Posterior cingulate gyrus (tissue), 11 donors: ENCODE measurements at places on chromosomes 3 and 15.

- no peak for DNase-seq
These were observed 42.0 kb downstream of the NUP210 start for GRCh38 chr3:13378155-13378554.

DNA sequence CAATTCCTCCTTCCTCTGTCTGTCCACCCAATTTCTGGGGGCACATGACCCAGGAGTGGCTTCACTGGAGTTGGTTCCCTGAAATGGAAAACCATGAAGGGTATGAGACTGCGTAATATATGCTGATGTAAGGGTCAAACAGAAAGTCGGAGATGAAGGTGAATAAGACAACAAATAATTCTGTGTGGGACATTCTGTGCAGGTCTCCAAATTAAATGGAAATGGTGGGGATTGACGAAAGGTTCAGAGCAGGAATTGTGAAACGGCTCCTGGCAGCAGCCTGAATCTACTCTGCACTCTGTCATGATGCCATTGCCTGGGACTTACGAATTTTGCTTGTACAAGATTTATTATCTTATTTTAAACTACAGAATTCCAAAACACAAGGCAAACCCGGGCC is 174.8 kb upstream of the RORA start:
- DNase-seq, result no peak

GRCh38 chr15:98854496-98854895 is 153.1 kb downstream of the PGPEP1L start:
- DNase-seq, result no peak

- no peak for DNase-seq
These were observed 230.0 kb upstream of the LYSMD4 start for GRCh38 chr15:99963096-99963825.

DNA sequence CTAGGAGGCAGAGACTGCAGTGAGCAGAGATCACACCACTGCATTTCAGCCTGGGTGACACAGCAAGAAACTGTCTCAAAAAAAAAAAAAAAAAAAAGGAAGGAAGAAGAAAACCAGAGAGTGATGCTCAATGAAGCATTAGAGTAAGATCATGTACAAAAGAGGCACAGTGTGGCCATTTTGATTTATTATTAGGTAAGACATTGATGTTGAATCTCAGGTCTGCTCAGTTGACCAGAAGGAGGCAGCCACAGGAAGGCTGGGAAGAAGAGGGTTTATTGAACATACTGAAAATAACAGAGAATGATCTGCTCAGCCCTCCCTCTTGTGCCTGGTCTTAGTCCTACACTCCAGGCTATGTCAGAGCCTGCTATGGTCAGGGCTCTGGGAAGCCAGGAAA is 15.6 kb downstream of the LRRK1 start:
- DNase-seq, result no peak

- no peak for DNase-seq
These were observed at the start of gene ILDR1 for GRCh38 chr3:122021811-122022401. Gene ILDR1 (minus strand): TSS chr3:122022247. CDS start chr3:122022077, 170 bp downstream.

- DNase-seq, result peak; percentile 89
These were observed 717 bp downstream of the PXK start for GRCh38 chr3:58333206-58334012.

GRCh38 chr3:175066617-175067415 is 207.7 kb downstream of the NAALADL2 start:
- DNase-seq, result no peak

DNA sequence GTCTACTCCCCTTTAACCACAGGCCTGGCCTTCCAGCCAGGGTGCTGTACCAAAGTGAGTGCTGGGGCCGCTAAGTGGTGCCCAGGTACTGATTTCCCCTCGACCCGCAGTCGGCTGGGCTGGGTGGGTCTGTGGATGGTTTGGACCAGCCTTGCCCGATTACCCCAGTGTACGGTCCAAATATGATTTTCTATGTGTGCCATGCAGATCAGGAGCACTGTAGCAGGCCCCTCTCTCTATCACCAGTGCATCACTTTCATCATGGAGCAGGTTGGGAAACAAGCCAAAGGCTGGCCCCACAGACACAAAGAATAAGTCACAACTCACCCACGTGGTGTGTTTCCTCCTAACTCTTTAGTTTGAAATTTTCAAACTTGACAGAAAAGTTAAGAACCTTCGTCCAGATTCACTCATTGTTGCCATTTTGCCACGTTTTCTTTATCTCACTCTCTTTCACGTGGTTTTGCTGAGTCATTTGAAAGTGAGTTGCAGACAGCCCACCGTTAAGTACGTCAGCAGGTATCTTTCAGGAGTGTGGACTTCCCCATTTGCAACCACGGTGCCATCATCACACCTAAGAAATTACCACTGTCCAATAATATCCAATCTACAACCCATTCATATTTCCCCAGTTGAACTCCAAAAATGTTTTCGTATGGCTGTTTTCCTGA is 37.0 kb downstream of the ZNF710 start:
- DNase-seq, result no peak

DNA sequence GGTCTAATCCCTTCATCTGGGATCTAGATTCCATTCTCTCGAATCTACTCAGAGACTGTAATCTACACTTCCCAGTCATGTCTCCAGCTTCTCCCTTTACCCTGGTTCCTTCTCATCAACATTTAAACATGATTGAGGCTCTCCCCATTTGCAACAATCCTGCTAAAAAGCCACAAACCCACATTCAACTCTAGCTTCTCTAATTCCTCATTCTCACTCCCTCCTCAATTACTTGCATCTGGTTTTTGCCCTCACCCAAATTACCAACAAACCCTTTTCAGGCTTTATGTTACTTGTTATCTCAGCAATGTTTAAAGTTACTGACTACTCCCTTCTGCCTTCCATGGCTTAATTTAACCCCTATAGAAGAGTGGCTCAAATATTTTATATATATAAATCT is 11.5 kb downstream of the ETFA start:
- DNase-seq, result no peak

- no peak for DNase-seq
These were observed 77.1 kb downstream of the NR1I2 start for GRCh38 chr3:119858957-119859356.

DNA sequence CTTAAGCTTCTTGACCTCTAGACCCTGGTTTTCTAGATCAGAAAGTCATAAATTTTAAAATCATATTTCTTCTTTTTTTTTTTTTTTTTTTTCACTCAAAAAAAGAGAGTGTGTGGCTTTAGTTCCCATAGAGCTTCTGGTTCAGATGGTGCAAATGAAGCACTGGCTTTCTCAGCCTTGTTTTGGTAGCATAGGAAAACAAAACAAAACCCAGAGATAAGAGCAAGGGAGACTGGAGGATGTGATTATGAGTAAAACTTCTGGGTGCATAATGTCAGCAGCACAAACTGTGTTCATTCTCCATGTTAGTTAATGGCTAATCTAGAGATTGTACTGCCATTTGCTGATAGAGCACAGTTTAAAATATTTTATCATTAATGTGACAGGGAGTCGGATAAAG is 55.4 kb downstream of the RARB start:
- no peak for DNase-seq

DNA sequence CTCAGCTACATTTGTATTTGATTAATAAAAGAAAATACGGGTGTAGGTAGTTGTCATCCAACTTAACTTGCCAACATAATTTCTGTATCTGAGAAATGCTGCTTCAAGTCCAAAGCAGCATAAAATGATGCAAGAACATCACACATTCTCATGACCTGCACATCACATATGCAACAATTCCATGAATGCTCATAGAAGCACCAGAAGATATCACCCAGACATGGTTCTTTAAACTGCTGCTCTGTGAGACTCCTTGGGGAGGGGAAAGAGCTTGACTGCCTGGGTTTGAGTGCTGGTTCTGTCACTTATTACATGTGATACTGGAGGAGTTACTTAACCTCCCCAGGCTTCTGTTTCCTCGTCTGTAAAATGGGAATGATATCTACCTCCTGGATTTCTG is 39.4 kb downstream of the CHST14 start:
- no peak for DNase-seq

GRCh38 chr3:97979610-97980009 is 7.4 kb upstream of the RIOX2 start:
- DNase-seq, result no peak

- DNase-seq, result no peak
These were observed 82.1 kb downstream of the GABRB3 start for GRCh38 chr15:26690778-26691177.

- DNase-seq, result no peak
These were observed 532.1 kb upstream of the SEMA6D start for GRCh38 chr15:47184908-47185801.

DNA sequence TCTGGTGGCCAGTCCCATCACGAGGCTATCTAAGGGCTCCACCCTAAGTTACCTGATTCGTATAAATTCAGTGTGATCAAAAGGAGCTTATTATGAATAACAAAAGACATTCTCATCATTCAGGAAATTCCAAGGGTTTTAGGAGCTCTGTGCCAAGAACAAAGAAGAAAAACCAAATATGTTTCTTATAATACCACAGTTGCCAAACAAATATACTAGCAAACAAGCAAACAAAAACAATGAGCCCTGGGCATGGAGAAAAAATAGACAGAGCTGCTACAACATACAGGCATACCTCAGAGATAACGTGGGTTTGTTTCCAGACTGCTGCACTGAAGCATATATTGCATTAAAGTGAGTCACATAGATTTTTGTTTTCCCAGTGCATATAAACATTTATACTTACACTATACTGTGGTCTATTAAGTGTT is 20.2 kb upstream of the CFAP161 start:
- no peak for DNase-seq

- no peak for DNase-seq
These were observed 291.8 kb downstream of the RORA start for GRCh38 chr15:60937278-60937677.

- DNase-seq, result no peak
These were observed 2.9 kb downstream of the ALG1L2 start for GRCh38 chr3:130084436-130084980.

GRCh38 chr3:195118671-195119070 is 152.3 kb downstream of the XXYLT1 start:
- DNase-seq, result no peak

- DNase-seq, result no peak
These were observed 6.7 kb upstream of the RNF13 start for GRCh38 chr3:149806171-149806778.

DNA sequence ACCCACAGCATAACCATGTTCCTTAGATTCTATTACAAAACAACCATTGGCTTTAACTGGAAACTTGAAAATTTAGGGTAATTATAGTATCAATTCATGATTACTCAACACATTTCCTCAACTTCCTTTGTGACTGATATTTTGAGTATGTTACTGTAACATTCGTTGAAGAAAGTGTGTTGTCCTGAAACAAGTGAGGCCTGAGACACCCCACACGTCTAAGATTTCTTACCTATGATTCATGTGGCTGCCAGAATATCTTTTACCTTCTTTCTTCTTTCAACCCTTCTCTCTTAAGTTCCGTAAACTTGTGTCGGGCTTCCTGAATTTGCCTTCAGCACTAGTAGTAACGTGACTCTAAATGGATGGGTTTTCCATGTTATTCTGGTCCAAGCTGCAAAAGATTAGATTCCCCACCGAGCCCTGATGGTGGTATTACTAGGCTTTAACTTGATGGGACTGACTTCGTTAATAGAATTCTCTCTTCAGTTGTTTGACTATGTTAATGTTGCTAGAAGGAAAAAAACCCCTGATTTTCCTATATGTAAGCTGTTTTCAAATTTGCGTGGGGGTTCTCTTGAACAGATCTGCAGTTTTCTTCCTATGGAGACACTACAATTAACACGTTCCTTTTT is 296.0 kb upstream of the ICE2 start:
- DNase-seq, result no peak

GRCh38 chr3:21673393-21673792 is 77.6 kb downstream of the ZNF385D start:
- DNase-seq, result no peak

DNA sequence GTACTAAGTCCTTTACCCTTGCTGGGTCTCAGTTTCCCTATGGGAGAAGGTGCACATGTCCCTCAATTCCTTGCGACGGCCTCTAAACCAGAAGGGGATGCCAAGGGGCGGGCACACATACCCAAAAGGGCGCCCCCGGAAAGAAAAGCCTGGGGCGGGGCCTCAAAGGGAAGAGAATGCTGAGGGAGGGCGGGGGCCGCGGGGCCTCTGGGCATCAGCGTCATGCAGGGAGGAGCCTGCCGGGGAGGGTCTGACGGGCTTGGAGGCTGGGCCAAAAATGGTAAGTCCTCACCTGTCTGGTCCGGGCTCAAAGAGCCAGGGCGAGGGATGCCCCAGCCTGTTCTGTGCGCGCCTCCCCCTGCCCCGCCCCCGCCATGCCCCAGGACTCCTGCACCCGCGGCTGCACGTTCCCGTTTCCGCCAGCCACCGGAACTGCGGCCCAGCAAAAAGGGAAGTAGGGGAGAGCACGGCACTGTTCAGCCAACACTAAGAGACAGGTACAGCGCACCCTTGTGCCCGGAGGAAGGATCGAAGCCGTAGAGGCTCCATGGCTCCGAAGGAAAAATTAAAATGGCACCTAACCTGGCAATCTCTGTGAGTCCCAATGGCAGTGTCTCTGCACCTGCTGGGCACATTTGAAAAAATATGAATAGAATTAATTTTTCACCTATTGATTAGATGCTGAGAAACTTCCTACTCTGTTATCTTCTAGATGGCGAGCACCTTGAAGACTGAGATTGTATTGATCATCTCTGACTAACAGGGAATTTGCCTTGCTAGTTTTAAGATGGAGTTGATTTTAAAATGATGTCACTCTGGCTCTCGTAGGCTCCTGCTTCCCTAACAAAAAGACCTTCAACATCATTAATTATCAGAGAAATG is at the start of gene DET1:
DET1 (minus strand) TSS at position 434 of the 882 bp plus-strand sequence. CDS start 14,976 bp downstream, outside the sequence.
- DNase-seq, result peak; percentile 94

GRCh38 chr15:71596672-71597071 is 213.7 kb upstream of the NR2E3 start:
- DNase-seq, result no peak

DNA sequence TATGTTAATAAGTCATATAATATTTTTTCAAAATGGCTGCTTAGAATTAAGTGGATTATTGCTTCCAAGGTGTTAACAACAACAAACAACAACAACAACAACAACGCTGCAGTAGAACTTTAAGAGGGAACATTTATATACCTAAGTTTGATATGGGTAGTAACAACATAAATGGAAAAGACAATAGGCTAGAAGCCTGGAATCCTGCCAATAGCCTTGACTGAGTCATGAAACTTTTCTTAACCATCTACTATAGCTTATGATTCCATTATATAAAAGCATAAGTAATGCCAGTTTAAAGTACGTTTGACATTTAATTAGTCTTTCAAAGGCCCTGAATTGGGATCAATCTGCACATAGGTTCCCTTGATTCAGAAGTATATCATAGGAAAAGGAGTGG is 31.2 kb downstream of the SATB1 start:
- DNase-seq, result no peak

GRCh38 chr3:39082666-39083313 is 24.6 kb downstream of the GORASP1 start:
- DNase-seq, result no peak

- DNase-seq, result no peak
These were observed 85.4 kb downstream of the SQOR start for GRCh38 chr15:45720183-45720582.

DNA sequence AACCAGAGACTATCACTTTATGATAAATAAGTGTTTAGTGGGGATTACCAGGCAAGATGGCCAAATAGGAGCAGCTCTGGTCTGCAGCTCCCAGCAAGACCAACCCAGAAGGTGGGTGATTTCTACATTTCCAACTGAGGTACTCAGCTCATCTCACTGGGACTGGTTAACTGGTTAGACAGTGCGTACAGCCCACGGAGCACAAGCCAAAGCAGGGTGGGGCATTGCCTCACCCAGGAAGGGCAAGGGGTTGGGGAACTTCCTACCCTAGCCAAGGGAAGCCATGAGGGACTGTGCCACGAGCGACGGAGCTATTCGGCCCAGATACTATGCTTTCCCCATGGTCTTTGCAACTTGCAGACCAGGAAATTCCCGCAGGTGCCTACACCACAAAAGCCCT is 171.0 kb downstream of the CTNNB1 start:
- DNase-seq, result no peak

GRCh38 chr3:190001426-190001825 is 119.3 kb downstream of the P3H2 start:
- no peak for DNase-seq
